ENCODE measurements at places on chromosomes 6 and 20.

DNA sequence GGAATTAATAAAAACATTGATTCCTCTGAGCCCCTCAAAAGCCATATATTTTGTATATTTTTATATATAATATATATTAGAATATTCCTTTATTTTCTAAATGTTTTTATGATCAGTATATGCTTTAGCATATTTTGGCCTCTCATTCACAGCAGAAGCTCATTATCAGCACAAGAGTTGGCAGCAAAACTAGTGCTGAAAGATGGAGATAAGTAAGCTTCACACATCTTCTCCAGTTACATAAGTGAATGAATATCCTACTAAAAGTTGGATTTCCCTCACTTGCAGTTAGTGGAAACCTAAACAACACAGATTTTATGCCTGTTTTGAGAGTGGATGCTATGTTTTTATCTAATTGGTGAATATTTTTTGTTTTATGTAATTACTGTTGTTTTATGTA, 1303.8 kb upstream of the ADGRB3 start:
- DNase-seq = no peak

DNA sequence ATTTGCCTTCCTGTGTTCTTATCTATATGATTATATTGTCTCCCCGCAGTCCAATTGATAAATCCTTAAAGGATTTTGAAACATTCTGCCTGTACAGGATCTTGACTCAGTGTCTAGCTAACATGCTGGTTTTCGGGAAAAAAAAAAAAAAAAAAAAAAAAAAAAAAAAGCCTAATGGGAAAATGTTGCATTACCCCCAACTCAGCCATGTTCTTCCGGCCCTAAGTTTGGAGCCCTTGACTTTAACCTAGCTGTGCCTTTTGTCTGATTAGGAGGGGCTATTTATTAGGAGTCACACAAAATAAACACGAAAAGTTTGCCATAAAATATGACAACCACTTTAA, 244.4 kb upstream of the TCF21 start:
- DNase-seq = no peak

- DNase-seq = no peak
These were observed 296.9 kb downstream of the HIVEP2 start for GRCh38 chr6:142648036-142648451.

DNA sequence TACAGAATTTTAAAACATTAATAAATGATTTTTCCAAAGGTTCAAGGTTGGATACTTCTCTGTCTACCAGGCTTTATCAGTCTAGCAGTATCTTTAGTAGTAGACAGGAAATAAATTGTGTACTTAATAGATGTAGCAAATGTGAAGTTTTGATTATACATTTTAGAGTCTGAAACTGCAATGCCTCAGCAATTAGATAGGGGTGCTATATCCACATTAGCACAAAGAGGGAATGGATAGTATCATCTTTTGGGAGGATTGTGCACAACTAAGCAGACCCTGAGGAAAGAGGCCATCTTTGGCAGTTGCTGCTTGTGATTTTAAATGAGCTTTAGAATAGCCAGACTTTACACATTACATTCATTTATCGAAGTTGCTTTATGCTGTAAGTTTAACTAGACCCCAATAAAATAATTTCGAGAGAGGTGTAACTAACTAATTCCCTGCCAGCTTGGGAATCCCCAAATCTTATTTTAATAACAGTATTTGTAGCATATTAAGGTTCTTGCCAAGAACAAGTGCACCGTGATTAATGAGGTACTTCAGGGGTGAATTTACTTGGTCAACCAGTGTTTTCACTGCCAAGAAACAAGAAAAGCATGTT, 2.8 kb downstream of the KCNQ5 start:
- DNase-seq = no peak

DNA sequence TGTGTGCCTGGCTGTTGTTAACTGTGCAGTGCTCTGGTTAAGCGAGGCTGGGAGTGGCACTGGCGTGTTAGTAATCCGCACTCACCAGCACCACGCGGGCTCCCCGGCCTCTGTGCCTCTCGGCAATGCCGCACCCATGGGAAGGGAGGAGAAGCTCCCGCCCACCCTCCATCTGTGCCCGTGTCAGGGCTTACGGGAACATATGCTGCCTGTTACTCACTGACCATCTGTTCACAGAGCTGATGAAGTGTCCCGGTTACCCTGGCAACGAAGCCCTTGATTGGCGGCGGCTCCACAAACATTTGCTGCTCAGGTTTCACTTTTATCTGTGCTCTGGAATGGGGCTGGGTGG, 114.7 kb downstream of the PSMB1 start:
- DNase-seq = peak; percentile 99

DNA sequence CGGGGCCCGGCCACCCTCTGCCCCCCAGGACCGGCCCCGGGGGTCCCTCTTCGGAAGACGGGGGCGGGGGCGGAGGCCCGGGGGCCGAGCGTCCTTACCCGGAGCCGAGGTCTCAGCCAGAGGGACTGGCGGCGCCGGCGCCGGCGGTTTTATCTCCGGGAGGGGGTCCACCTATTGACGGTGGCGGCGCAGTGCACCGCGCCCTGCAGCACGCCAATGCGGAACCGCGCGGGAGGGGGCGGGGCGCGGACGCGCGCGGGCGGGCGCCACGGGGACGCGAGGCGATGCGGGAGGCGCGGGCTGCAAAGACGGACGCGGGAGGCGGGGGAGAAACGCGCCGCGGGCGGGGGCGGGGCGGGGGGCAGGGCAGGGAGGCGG, at the start of gene EEF1A2:
Gene EEF1A2 (minus strand): TSS at position 124 of the 378 bp plus-strand sequence. CDS start 1,320 bp downstream, outside the sequence.
- DNase-seq = peak; percentile 63

Measured in NCI-H1092 treated with DMSO at 0.1 percent for 48 hours (cell line).